ENCODE measurements at places on chromosomes 1 and 21.
A peak's percentile ranks its signal among the peaks of the same experiment; 100 is the strongest.

DNA sequence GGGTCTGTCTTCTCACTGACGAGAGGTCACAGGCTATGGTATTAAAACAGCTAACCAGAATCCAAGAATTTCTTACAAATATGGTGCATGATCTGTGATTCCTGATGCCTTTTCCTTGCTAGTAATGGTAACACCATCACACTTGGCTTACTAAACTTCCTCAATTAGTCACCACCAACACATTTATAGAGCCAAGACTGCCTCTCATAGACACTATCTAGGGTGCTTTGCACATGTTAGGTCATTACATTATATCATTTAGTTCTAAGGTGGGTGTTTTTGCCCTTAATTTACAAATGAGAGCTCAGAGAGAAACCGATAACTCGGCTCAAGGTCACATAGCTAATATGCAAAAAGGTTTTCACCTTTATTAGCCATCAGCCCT lies 8.7 kb downstream of the KIF21B start:
- no peak for DNase-seq

GRCh38 chr1:28078262-28078661 lies 10.1 kb downstream of the EYA3 start:
- no peak for DNase-seq

DNA sequence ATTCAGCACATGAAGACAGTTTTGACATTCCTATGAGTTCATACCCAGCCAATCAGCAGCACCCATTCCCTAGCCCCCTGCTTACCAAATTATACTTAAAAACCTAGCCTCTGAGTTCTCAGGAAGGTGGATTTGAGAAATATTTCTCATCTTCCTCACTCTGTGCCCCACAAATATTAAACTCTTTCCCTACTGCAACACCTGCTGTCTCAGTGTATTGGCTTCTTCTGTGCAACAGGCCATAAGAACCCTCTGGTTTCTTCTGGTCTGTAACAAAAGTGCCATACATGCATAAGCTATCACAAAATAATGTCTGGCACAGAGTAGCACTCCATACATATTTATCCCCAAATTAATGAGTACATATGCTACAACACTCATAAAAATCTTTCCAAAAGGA lies 387.4 kb upstream of the CAMK1G start:
- no peak for DNase-seq

DNA sequence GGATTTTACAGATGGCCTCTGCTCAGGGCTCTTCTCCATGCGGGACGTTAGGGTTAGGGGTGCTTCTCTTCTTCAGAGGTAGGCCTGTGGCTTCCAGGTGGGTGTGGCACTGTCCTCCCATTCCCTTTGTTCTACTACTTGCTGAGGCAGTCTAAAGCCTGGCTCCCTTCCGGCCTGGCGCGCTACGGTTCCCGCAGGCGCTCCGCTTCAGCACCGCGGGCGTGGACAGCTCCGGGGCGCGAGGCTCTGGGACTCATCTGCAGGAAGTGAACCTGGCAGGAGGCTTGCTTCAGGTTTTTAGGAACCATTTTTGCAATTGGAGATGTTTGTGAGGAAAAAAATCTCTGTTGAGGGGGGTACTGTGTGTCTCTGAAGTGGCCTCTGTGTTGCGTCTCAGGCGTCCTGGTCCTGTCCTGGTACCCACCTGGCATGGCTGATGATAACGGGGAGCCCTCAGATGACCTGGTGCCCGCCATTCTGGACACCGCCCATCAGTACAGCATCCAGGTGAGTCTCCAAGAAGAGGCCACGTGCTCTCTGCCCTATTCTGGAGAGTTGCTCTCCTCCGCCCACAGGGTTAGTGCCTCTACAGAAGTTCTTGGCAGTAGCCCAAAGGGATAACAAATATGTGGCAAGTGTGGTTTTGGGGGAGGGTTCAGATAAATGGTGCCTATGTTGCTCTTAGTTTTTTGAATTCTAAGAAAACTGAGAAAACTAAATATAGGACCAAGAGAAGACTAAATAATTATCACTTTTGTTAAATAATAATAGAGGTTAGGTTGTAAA lies 1.9 kb downstream of the MANEAL start:
- DNase-seq: peak; percentile 48

DNA sequence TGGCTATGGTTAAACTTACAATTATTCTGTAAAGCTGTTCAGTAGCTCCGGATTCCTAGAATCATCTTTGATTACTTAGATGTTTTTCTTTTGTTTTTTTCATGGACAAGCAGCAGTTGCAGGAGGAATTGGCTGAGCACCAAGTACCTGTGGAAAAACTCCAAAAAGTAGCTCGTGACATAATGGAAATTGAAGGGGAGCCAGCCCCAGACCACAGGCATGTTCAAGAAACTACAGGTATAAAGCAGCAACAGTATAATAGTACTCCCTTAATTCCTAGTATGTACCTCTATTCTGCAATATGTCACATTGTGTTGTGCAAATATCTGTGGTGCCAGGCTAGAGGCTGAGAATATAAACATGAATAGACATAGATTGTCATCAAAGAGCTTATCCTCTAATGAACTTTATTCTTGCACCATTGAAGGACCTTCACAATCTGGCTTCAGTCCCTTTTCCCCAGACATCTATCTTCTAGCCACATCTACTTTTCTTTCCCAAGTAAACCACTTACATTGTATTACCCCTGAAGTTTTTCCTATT lies 132.3 kb upstream of the BMP8A start:
- DNase-seq: no peak

- DNase-seq: no peak
These were observed 16.5 kb upstream of the LCE2D start for GRCh38 chr1:152646656-152647055.

Measured in stimulated activated CD4-positive, alpha-beta T cell treated with anti-CD3 and anti-CD28 coated beads, Interleukin-4, amount 100 ng/mL, for 1 hour (primary cell).